Non-pigmented ciliary epithelial cell (primary cell): ENCODE measurements at places on chromosomes 2 and 18.

- no peak for DNase-seq
These were observed 122.3 kb downstream of the HAUS1 start for GRCh38 chr18:46226461-46226860.

GRCh38 chr2:149383340-149383739 lies 53.0 kb downstream of the LYPD6 start:
- DNase-seq, result peak; percentile 79

DNA sequence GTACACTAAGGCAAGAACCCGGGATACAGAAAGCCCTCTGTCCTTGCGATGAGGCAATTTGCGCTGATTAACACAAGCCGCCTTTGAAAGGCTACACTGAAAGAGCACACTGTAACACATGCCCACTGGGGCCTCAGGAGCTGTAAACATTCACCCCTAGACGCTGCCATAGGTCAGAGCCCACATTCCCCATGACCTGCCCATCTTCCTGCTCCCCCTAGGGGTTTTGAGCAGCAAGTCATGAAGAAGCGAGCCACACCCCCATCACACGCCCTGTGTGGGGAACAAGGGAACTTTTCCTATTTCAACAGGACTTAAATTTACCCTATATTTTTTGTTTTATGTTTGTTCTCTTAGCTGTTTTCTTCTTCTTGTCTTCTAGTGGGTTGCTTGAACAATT lies 47.8 kb upstream of the SLC4A10 start:
- no peak for DNase-seq

GRCh38 chr2:79292239-79292957 lies 132.8 kb upstream of the REG3A start:
- no peak for DNase-seq

GRCh38 chr2:86039963-86040655 lies 65.6 kb downstream of the POLR1A start:
- no peak for DNase-seq

DNA sequence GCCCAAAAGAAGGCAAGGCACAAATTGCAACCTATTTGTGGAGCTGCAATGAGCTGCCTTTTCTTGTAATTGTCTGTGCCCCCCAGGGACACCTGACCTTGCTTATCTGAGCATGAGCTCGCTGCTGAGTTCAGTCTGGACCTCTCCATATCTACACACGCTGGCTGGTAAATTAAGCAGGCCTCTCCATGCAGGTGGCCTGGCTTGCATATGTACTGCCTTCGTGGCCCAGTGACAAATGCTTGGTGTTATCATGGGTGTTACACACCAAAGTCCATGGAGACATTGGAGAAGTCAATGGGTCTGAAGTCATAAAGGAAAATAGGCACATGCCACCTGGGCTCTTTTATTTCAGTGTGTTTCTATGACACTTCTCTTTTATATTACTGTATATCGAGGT lies 121.2 kb downstream of the IRS1 start:
- DNase-seq, result no peak

DNA sequence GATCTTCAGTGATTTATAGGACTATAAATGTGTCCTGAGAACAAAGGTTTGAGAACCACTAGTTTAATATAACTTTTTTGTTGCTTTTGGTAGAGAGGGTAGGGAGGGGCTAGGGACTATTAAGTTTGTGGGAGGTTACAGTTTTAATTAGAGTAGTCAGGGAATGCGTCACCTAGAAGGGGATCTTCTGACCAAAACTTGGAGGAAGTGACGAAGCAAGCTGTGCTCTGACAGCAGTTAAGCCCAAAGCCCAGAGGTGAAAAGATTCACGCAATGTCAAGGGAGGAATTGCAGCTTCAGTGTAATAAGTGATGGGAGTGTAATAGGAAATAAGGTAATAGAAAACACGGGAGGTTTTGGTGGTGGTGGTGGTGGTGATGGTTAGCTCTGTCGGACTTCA lies 8.1 kb downstream of the TDRD15 start:
- no peak for DNase-seq

DNA sequence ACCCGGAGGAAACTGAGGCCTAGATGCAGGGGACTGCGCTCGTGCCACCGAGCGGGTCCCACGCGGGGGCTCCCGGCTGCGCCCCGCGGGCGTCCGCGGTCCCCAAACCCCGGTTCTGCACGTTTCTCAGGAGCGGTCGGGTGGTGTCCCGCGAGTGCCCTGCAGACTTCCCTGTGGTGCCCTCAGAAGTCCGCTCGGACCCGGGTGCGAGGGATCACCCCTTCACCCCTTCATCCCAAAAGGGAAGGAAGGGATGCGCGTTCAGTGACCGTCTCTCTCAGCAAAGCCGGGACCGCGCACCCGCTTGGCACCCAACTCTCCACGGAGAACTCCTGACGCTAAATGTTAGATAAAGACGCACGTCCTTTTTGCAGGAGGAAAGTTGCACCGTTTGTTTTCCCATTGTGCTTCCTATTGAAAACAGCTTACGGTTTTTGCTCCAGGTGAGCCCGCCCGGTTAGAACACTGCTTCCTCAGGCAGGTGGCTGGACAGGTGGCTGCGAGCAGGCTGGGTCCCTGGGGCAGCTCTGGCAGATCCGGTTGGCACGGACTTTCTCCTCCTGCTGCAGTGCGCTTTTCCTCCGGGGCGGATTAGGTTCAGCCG lies 779 bp downstream of the DGKD start:
- no peak for DNase-seq

GRCh38 chr2:46306330-46306751 lies 9.1 kb downstream of the EPAS1 start:
- no peak for DNase-seq

GRCh38 chr18:57797209-57797651 lies 5.9 kb downstream of the ATP8B1 start:
- DNase-seq, result no peak

GRCh38 chr2:224008702-224009261 lies 30.3 kb downstream of the SERPINE2 start:
- no peak for DNase-seq

GRCh38 chr18:24559526-24559925 lies 99.1 kb downstream of the HRH4 start:
- no peak for DNase-seq

DNA sequence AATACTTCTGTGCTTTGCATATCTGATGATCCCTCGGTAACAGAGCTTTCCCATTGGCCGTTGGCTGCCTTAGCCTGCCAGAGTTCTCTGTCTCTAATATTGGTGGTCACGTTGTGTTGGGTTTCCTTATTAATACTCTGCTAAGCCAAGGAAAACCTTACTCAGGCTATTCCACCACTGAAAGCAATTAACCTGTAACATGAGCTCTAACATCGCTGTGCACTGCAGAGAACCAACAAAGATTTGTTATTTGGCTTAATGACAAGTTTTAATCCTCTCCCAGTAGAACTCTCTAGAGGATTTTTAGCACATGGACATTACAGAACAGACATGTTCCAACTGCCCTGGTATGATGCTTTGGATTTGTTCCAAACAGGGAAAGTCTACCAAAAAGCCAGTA lies 825.9 kb upstream of the POU3F3 start:
- DNase-seq, result no peak

DNA sequence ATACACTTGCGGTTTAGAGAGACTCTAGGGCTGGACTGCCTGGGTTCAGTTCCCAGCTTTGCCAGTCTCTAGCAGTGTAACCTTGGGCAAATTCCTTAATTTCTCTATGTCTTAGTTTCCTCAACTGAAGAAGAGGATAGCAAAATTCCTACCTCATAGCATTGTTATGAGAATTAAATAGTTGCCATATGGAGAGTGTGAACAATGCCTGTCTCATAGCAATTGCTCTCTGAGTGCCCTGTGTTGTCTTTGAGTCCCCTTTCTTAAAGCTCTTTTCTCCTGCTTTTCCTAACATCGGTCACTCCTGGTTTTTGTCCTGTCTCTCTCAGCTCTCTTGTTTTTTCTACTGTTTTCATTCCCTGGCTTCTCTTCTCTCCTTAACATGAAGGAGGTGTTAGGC lies 116.8 kb upstream of the ALPP start:
- no peak for DNase-seq

DNA sequence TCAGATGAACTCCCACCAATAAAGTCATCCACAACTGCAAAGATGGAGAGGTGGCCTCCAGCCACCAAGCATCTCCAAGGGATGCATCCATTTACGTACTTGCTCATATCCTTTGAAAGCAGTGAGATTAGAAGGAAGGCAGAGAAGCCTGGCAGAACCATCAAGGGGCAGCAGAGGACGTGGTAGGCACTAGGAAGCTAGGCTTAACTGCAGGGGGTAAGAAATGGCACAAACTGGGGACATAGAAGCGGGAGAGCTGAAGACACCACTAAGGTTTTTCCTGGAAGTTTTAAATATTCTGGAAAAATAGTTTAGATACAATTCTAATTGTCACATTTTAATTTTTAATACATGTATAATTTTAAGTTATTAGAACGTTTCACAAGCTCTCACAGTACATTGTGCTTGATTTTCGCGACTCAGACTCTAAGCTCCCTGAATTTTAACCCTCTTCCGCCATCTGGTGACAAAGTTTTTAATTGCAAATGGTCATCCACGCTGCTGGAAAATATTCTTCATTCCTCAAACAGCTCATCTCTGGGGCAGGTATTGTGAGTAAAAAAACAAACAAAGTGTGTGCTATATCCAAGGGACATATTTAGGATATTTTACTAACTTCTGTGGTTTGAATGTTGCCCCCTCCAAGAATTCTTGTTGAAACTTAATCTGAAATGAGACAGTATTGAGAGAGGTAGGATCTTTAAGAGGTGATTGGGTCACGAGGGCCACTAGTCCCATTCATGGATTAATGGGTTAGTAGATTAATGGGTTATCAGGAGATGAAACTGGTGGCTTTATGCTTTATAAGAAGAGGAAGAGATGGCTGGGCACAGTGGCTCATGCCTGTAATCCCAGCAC lies 1.6 kb upstream of the PSTPIP2 start:
- DNase-seq, result no peak

GRCh38 chr2:74653985-74654882 lies at the start of gene SEMA4F:
Gene SEMA4F (plus strand): TSS chr2:74654247. CDS start chr2:74654377, 130 bp downstream.
- peak; percentile 77 for DNase-seq

DNA sequence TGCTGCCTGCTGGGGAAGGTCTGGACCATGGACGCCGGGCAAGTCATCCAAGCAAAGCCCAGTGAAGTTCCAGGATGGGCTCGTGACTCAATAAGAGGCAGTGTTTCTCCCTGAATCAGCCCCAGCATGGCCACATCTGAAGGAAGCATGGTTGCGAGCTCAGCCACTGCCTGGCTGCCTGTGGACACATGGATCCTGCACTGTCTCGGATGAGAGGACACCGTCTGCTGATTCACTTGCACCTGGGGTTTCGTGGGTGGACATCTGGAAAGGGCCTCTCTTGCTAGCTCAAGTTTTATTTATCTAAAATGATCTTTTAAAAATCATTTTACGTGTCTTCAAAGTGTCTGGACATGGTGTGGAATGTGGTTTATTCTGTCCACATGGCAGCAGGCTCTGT lies 224.8 kb upstream of the FN1 start:
- DNase-seq, result peak; percentile 84

GRCh38 chr2:168787098-168787781 lies 15.2 kb upstream of the NOSTRIN start:
- no peak for DNase-seq

GRCh38 chr2:202824901-202825300 lies 46.7 kb downstream of the ICA1L start:
- no peak for DNase-seq

DNA sequence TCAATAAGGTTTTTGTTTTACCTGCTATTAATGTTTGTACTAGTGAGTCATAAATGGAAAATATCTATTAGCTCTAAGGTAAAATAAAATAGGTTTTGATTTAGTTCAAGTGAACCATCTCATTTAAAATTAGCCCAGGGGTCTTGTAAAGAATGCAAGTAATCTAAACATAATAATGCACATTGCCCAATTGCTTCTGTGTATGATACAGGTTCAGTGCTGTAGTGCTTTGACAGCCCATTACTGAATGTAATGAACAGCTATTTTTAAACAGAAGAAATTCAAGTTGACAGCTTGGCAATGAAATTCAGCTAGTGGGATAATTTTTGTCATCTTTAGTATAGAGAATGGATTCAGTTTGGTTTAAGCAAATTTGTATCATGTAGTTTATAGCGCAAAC lies 91.5 kb downstream of the CAMKMT start:
- no peak for DNase-seq

DNA sequence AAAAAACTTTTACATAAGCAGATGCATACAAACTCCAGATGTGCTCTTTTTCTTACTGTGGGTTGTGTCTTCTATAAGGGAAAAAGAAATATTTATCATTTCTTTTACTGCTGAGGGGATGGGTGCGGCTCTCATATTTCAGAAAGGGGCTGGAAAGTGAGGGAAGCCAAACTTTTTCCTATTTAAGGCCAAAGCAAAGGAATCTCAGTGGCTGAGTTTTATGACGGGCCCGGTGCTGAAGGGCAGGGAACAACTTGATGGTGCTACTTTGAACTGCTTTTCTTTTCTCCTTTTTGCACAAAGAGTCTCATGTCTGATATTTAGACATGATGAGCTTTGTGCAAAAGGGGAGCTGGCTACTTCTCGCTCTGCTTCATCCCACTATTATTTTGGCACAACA lies at the start of gene COL3A1:
COL3A1 (plus strand) TSS at position 210 of the 400 bp plus-strand sequence; CDS start at position 327, 117 bp downstream.
- DNase-seq, result no peak

- DNase-seq, result no peak
These were observed 129.2 kb downstream of the MYO1B start for GRCh38 chr2:191374366-191374765.

- DNase-seq, result no peak
These were observed 262.0 kb upstream of the MMADHC start for GRCh38 chr2:149849591-149849990.

DNA sequence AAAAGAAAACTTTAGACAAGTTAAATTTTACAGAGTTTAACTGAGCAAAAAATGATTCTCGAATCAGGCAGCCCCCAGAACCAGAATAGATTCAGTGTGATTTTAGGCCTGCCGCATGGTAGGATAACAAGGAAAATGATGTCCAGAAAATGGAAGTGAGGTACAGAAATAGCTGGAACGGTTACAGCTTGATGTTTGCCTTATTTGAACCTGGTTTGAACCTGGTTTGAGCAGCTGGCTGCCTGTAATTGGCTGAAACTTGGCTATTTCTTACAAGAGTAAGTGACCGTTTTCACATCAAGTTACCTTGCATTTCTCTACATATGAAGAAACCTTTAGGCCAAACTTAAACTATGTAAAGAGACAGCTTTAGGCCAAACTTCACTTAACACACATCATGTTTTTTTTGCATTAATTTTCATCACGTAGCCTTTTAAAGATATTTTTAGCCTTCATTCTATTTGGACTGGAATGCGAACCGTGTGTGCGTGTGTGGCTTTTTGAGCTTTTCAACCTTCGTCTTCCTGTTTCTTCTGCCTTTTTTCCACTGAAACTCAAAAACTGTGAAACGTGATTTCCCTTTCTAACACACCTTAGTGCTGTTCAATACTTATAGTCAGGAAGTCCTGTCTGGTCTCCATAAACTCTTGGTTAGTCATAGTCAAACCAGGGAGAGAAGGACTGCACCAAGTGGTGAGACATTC lies 4.5 kb upstream of the POLE4 start:
- no peak for DNase-seq

- DNase-seq, result no peak
These were observed at the start of gene AOX1 for GRCh38 chr2:200585730-200586643. Gene AOX1 (plus strand): TSS chr2:200586014. CDS start chr2:200586109, 95 bp downstream.

- DNase-seq, result no peak
These were observed 32.6 kb downstream of the HJURP start for GRCh38 chr2:233821709-233822100.
